ENCODE measurements at places on chromosomes 16 and 17.

DNA sequence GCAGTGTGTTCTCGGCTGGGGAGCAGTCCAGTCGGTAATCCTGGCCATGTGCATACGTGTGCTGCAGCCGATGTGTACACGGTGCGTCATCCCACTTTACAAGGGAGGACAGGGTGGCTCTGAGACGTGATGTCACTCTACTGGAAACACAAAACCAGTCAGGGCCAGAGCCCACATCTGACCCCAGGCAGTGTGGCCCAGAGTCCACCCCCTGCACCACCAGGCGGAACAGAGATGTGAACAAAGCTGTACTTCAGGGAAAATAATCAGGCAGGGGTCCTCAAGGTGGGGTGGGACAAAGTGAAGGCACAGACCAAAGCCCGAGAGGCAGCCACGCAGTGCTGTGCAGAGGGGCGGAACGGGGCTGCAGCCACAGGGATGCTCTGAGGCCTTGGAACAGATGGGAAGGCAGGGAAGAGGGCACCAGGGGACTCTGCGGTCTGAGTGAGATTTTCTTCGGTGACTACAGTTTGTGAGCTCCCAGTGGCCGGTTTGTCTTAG, 181.5 kb downstream of the ZNF423 start:
- no peak for DNase-seq

DNA sequence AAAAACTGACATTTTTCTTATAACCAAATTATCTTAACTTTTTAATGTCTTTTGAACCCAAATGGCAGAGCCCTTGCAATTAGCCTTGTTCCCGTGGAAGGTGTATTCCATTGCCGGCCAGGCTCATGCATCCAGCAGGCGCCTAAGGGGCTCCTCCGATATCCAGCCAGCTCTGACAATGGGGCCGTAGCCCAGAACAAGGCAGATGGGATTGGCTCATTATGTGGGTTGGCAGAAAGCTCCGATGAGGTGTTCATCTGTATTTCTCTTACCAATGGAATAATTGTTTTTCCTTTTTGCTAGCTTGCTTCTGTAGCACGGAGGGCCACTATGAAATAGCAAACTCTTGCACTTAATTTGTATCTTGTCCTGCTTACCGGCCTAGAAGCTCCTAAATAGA, 208.2 kb upstream of the CHMP6 start:
- DNase-seq, result no peak

- no peak for DNase-seq
These were observed 201.5 kb downstream of the IRF8 start for GRCh38 chr16:86100205-86101136.

GRCh38 chr16:11112723-11113348, 143.2 kb downstream of the SOCS1 start:
- DNase-seq, result no peak

DNA sequence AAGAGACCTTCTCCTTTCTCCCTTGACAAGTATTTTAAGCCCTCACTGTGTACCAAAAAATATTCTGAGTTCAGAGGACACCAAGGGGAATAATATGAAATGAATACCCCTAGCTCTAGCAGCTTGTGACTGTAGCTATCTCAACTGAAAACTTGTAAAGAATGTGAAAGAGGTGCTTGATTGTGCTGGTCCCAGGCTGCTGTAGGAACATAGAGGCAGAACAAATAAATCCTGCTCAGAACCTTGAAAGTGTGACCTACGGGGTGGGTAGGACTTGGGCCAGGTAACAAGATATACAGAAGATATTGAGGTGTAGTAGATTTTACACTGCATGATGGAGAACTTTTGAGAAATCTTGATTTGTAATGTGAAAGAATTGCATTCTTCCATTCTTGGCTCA, 606.8 kb downstream of the TOX3 start:
- no peak for DNase-seq

DNA sequence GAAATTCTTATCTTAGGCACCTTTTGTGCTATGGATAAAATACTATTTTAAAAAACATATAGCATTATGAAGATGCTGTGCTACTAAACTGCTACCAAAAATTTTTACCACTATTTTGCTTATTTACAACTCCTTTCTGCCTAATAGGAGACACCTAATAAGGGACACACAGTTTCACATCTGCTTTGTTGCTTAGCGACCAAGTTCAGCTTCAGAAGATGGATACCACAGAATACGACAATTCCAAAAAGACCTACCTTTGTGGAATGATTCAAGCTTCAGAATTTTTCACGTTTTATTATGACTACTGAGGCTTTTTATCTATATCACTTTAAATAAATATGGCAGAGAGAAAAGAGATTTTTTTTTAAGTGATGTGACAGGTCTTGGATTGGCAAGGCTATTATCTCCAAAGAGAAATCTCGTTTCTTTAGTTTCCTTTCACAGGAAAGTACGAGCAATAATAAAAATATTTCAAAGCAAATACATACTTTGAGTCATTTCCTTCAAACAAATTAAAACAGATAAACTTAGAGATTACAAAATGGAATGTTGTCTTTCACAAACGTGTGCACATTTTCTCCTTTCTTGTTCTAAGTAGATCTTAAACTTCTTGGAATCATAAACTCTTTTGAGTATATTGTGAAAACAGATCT, 35.4 kb downstream of the SPAG9 start:
- no peak for DNase-seq

DNA sequence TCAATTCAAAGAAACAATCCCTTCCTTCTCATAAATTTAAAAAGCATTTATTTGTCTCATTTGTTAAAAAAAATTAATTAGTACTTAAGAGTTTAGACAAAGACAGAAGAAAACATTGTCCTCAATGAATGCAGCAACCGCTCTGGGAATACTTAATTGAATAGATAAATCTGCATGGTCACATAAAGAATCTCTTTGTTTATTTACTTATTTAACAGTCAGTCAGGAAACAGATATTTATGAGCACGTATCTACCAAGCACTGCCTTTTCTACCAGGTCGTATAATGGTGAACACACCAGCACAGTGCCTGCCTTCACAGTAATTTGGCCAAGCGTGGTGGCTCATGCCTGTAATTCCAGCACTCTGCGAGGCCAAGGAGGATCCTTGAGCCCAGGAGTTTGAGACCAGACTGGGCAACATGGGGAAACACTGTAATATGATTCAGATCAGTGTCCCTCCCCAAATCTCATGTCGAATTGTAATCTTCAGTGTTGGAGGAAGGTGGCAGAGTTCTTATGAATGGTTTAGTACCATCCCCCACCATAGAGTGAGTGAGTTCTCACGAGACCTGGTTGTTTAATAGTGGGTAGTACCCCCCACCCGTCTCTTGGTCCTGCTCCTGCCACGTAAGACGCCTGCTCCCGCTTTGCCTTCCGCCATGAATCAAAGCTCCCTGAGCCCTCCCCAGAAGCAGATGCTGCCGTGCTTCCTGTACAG, 8.1 kb downstream of the WIPI1 start:
- no peak for DNase-seq

DNA sequence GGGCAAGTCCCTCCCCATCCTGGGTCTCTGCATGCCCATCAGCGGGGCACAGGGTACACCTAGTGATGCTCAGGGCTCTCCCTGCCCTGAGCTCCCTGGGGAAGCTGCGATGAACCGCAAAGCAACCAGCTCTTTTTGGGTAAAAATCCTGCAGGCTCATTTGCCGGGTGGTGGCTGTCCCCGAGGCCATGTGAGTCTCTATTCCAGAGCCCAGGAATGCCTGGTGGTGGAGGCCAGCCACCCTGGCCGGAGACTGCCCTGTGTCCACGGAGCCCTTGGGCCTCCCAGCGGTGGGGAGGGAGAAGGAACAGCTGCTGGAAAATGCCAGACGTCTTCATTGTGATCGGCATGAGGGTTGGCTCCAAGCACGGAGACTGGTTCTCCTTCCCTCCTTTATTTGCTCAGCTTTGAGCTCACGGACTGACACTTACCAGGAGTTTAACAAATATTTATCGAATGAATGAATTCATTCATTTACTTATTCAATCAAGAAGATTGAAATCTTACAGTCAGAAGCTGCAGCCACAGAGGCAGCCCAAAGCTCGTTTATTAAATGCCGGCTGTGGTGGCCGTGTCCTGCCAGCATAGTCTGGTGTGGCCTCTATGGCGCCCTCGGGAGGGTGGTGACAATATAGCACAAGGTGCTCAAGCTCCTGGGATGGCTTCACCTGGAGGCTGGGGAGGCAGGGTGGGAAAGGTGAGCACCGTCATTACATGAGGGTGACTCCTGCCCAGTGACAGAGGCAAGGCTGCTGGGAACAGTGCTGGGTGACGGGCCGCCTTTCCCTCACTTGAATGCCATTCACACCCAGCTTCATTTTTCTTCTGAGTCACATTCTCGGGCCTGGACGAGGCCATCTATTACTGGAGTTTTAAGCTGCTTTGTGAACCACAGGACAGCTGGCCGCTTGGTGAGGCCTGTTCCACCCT, 31.1 kb upstream of the JPH3 start:
- DNase-seq, result no peak

- DNase-seq, result peak; percentile 94
These were observed at the start of gene RAP1GAP2 for GRCh38 chr17:2796164-2797125. TSS of gene RAP1GAP2 (plus strand) at chr17:2796438. CDS start at chr17:2796528, 90 bp downstream.

GRCh38 chr17:29442451-29442850, 52.3 kb downstream of the TAOK1 start:
- no peak for DNase-seq

DNA sequence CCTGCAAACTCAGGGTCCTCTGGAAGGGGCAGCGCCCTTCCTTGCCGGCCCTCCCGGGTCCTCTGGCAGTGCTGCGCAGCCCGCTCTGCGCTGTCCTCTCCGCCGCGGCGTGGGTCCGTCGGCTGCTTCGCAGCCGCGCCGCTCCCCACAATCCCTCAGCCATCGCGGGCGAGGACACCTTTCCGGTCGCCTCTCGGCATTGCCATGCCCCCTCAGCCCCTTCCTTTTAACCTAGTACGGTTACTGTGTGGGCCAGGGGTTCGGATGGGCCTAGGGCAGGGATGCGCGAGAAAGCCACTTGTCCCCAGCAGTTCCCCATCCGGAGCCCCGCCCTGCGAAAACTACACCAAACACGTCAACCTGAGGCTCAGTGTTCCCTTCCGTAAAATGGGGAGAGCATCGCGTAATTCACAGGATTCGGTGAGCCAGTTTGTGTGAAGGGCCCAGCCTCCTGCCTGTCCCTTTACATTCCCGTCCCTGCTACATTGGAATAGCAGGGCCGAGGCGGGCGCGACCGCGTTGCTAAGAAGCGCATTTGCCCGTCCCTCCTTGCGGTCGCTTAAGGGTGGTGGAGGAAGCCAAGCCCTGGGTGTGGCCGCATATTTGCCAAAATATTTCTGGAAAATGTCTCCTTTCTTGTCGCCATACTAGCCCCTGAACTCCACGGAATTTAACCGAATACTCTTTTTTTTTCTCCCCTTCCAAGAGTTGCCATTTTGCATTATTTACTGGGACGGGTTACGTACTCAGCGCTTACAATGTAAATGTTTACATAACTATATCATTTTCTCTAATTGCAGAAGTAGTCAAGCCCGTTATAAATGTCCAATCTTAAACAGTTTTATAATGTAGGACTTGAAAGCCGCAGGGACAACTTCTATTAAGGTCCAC, 13.2 kb downstream of the COPZ2 start:
- no peak for DNase-seq

DNA sequence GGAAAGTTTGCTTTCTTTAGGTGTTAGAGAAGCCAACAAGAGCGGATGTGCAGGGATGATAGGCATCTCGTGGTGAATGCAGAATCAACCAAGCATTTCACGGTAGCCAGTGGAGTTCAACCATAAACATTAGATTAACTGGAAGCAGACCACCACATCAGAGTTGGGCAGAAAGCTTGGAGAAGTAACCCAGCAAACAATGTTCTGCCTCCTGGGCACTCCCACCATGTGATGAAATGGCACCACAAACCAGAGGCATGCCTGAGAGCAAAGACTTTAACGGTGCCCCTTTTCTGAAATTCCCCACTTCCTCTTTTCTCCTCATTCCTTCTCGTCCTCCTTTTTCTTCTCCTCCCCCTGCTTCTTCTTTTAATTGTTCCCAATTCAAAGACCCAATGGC, 193.5 kb upstream of the ANKFN1 start:
- DNase-seq, result no peak

- no peak for DNase-seq
These were observed 1.7 kb downstream of the MT2A start for GRCh38 chr16:56610017-56610608.

- DNase-seq, result no peak
These were observed 2.5 kb downstream of the TLCD3B start for GRCh38 chr16:30028438-30029076.

DNA sequence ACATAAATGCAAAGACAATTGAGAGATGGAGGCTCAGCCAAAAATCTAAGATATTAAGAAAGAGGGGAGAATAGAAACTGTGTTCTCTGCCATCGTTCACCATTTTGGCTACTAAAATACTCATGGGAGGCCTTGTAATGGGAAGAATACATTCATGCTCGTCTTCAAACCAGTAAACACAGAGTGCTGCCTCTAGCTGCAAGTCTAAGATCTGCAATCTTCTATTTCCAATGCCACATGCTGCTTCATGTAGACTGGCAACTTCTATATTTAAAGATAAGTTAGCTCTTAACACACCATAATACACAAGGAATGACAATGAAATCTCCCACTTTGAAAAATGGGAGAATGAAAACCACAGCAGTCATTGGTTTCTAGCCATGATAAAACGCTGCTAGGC, 387.3 kb downstream of the HS3ST3B1 start:
- no peak for DNase-seq

GRCh38 chr16:57427824-57428223, 19.4 kb downstream of the CIAPIN1 start:
- no peak for DNase-seq

DNA sequence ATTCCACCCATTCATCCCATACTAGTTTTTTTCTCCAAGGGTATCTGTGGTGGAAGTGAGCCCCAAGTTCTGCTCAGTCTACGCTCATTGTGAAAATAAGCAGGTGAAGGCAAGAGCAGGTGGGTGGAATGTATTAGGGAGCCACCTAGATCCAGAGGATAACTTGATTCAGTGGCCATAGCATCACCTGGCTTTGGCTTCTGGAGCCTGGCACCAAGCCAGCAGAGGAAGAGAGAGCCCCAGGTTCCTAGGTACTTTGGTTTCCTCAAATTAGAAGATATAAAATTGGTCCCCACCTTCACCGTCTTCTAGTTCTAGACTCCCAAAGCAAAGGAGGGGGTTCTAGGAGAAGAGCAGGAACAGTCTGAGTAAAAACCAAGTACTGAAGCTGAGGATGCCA, 4.1 kb downstream of the FXR2 start:
- no peak for DNase-seq

DNA sequence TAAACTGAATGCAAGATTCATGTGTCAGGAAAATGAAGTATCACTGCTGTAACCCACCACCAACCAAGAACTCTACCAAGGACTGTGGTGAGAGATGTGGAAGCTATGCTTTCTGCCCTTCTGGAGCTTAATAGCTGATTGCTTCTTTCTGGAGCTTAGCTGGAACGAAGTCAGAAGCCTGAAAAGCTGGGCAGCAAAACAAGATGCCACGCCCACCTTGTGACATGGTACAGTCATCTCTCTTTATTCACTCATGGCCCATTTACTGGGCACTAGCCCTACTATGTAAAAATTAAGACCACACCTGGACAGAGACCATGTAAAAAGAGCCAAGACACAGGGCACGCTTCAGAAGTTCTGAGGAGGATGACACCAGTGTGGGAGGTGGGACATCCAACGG, 48.1 kb downstream of the TEX2 start:
- no peak for DNase-seq
